ENCODE measurements at places on chromosomes 5 and 9.

DNA sequence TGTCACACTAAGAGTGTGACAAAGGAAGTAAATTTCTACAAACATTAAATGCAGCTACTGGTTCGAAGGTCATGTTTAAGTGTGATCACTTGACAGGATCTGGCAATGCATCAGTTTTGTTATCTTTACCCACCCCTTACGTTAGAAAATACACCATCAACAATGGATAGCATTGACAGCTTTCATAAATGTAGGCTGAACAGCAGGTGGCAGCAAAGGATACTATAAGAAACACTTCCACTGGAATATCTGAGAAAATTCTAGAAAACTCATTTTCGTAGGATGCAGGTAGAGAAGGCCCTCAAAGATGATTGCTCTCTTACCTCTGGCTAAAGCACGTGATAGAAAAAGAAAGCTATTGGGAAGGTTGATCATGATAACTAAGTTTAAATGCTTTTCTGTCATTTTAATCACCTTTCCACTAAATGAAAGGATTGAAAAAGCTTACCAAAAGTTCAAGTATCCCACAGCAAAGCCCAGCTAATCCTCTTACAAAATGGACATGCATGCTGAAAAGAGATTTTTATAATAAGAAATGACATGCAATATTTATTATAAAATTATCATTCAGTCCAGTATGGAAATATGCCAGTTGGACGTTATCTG is 292.5 kb downstream of the PARP8 start:
- no peak for DNase-seq

DNA sequence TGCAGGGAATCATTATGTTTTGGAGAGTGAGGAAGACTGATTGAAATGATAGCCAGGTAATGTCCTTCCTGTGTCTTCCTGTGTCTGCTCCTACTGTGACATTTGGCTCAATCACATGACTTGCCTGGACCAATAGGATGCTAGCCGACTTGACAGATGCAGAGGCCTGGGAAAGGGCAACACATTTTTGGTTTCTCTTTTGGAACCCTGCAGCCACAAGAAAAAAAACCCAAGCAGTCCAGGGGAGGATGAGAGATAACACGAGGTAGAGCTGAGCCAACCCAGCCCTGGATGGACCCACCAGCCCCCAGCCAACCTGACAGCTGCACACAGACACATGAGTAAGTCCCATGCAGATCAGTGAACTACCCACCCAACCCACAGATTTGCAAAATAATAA is 256.1 kb upstream of the SMARCA2 start:
- no peak for DNase-seq

DNA sequence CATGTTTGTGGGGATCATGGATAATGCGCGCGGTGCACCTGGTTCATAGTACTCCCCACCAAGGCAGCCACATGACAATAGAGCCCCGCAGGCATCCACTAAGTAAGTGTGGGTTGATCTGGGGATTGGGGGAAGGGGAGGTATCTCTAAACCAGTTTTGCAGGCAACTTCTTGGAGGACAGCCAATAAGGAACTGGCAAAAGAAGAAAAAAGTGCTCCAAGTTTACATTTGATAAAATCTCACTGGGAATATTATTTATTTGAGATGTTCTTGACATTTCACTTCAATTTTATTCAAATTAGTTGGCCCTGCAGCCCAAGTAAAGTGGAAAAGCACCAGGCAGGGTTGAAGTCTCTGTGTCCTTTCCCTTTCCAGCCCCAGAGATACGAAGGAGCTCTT is 8.5 kb downstream of the FBP1 start:
- DNase-seq = no peak

GRCh38 chr5:138726848-138727247 is 26.4 kb upstream of the CTNNA1 start:
- no peak for DNase-seq

GRCh38 chr9:77224746-77225312 is 47.5 kb downstream of the VPS13A start:
- DNase-seq = no peak

DNA sequence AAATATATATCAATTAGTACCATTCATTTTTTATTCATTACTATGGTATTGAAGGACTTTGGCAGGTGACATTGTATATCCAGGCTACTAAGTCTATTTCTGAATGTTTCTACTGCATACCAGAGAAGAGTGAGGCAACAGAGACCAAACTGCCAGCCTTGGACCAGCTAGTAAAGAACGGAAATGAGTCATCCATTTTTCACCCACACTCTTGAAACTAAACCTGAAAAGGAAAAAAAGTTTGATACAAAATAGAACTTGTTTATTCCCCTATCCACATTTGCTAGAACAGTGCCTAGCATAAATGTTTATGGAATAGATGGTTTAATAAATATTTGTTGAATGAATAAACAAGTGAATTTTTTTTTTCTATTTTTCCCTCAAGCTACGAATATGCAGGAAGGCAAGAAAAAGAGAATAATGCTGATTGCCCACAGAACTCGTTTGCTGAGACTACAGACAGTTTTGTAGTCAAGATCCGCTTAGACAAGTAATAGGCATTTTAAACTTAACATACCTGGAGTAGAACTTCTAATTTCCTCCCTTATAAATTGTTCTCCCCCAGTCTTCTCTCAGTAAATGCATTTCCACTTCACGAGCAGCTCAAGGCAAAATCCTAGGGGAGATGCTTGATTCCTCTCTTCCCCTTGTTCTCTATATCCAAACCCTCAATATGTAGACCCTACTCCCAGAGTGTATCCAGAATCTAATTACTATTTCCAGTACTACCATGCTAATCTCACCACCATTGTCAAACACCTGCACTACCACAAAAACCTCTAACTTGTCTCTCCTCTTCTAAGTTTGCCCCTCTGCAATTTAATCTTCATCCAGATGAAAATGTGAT is 146.2 kb upstream of the RASA1 start:
- peak; percentile 1 for DNase-seq

DNA sequence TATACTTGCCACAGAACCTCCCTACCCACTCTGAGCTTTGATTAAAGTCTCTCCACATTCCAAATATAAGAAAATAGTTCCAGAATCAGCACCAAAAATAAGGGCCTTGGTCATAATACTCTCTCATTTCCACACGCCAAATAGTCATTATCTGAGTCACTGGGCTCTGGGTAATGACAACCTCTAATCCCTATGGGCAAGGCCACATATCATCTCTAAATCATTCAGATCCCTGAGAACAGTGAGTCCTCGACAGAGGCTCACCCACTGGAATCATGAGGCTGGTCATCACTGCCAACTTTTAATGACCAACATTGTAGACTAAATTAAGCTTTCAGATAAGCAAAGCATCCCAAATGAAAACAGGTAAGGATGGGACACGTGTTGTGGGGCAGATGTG is 28.1 kb downstream of the FAM114A2 start:
- no peak for DNase-seq

GRCh38 chr5:91374893-91375520 is 8.1 kb downstream of the ARRDC3 start:
- no peak for DNase-seq

DNA sequence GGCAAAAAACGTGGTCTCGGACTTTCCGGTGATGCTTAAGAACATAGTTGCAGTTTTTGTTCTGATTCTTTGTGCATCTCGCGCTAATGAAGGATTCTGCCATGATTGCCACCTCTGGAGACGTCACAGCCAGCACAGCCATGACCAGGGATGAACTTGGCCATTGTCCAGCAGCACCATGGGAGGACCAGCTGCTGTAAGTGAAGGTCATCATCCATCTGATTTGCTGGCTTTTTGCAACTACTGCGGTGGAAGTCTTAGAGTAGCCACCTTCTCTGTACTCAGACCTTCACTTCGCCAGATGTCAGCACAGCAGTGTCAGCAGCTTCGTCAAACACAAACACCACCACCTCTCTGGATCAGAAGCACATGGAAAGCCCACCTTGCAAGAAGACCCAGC is 45.7 kb downstream of the NSUN2 start:
- DNase-seq = no peak

DNA sequence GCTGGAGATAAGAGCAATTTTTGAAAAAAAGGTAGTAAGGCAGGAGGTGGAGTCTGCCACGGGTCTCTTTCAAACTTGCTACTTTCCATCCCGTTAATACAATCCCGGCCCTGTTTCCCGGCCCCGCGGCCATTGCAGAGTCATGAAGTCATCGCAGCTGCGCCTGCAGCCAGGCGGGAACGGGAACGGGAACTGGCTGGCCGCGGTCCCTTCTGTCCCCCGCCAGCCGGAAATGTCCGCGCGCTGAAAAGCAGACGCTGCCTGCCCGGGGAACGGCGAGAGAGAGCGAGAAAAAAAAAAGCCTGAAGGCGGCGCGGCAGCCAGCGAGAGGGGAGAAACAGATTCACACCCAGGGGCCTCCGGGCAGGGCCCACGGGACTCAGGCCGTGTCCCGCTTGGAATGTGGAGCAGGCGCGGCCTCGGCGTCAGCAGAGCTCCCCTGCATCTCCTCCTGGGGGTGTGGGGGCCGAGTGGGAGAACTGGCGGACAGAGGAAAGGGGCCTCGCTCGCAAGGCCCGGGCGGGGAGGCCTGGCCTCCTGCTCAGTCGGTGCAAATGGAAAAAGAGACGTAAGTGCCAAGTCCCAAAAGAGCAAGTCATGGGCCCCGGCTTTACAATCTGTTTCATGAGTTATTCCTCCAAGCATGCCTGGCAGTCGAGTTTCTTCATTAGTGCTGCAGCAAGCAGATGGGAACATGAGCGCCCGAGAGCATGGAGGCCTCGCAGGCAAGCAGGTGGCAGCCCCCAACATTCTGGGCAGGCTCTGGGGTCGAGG is 201.2 kb upstream of the GAS1 start:
- no peak for DNase-seq

DNA sequence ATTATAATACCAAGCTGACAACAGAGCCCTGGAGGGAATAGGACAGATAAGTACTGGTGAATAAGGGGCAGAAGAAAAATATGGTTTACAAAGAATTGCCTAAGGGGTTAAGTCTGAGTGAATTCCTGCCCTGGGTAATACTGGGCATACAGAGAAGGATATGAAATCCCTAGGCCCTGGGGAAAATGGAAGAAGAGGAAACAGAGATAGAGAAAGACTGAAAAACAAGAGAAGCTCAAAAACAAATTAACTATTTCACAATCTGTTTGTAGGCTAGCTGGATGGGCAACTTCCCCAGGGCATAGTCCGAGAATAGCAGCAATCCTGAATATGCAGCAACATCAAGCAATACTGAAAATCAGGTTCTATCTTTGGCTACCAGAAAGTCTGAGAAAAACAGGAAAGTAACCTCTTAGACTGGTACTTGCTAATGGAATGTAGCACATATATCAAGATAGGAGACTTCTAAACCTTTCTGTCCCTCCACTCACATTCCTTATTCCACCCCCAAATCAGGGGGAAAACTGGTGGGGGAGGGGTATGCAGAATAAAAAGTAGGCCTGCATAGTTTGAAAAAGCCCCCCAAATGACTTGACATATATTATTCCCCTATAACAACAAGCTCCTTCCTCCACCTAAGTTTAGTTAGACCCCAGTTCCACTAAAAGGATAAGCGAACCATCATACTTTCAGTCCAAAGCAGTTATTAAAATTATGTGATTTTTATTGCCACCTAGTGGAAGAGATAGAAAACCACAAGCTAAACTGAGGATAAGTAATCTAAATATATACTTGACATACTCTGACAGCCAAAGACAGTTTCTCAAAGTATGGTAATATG is 20.6 kb downstream of the SLC38A9 start:
- DNase-seq = no peak

- DNase-seq = peak; percentile 98
These were observed at the start of gene MAN1B1 for GRCh38 chr9:137086531-137087408. TSS of gene MAN1B1 (plus strand) at chr9:137086985. CDS start at chr9:137087000, 15 bp downstream.

- no peak for DNase-seq
These were observed 141.4 kb upstream of the OTULINL start for GRCh38 chr5:14440223-14440581.

DNA sequence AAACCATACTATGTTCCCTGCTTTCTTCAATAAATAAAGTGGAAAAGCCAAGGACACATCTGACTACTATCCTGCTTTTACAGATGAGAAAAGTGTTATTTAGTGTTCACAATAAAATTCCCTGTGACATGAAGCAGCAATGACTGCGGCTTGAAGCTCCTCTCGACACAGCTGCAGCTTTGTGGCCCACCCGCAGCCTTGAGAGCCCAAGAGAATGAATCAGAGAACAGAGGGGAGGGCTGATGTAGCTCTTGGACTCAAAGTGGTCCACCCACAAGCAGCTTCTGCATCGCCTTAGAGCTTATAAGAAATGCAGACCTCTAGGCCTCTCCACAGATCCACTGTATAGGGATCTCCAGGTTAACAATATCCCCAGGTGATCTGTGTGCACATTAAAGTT is 181.3 kb upstream of the GNA14 start:
- no peak for DNase-seq

DNA sequence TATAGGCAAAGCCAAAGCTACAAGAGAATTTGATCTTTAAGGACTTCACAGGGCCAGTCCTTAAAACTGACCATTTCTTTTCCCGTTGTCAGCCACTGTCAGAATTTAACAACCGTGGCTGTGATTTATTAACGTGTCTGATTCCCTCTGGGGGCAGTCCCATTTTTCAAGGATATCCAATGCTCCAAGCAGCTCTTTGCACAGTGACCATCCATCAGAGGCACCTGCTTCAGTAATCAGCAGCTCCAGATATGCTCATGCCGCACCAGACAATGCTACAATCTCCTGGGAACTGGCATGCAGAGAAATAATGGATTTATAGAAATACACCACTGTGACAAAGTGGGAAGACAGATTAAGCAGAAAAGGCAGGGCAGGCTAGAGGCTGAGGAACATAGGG is 163.3 kb upstream of the PPP1R2B start:
- no peak for DNase-seq

GRCh38 chr5:97534166-97534565 is 351.1 kb upstream of the RIOK2 start:
- no peak for DNase-seq

- no peak for DNase-seq
These were observed 18.7 kb downstream of the DMRT3 start for GRCh38 chr9:995192-995591.

- DNase-seq = no peak
These were observed 2.9 kb upstream of the VDAC1 start for GRCh38 chr5:134007581-134008265.

- DNase-seq = no peak
These were observed 4.2 kb upstream of the SUB1 start for GRCh38 chr5:32581010-32581785.

GRCh38 chr5:55925712-55926111 is 69.1 kb downstream of the IL6ST start:
- no peak for DNase-seq

Data from effector CD8-positive, alpha-beta T cell (primary cell).